ENCODE measurements at places on chromosomes 6 and 20.

DNA sequence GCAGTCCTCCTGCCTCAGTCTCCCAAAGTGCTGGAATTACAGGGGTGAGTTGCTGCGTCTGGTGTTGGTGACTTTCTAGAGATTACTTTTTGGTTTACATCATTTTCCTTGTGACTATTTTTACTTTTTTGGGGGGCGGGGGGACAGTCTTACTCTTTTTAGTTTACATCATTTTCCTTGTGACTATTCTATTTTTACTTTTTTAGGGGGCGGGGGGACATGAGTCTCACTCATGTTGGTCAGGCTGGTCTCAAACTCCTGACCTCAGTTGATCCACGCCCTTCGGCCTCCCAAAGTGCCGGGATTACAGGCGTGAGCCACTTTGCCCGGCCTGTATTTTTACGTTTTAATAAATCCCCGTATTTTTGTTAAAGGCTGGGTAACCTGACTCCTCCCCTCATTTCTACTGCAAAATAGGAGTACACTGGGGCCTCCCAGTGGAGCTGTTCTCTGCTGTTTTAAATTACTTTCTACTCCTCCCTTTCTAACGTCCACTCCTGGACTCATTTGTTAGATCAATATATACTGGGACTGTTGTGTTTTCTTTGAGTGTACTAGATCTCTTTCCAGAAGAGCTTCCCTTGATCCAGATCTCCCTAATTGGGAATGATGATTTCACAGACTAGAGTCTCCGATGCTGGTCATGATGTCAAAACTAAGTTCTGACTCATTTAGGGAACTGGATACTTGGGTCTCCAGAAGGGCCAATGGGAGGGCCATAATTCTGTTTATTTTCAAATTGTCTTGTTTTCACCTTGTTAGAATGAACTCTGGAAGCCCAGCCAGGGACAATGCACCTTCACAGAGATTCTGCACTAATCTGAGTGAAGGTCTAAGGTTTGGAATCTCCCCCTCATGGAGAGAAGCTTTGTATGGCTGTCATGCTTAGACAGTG, 9.2 kb downstream of the HSPA1B start:
- no peak for DNase-seq

DNA sequence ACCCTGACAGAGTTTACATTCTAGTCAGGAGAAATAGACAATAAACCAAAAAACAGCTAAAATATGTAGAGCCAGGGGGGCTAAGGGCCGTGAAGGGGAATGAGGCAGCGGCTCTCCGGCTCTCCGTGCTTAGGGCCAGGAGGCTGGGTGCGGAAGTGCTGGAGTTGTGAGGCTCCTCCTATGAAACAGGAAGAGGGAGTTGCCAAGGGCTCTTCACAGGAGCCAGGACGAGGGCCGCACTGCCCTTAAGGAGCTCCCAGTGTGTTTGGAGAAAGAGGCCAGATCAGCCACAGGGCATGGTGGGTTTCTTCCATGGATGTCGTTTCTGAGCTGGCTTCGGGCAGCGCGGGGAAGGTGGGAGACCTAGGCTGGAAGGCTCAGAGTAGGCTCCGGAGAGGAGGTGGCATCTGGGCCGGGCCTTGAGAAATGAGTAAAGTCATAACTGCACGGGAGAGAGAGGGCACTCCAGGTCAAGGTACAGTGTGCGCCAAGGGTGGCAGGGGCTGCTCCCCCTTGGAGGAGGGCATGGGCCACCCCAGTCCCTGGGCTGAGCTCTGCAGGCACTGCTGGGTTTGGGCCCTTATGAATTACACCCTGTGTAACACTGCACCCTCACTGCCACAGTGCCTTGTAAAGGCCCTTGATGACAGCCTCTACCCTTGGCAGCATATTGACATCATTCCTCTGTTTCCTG, 20.8 kb upstream of the MLN start:
- no peak for DNase-seq

DNA sequence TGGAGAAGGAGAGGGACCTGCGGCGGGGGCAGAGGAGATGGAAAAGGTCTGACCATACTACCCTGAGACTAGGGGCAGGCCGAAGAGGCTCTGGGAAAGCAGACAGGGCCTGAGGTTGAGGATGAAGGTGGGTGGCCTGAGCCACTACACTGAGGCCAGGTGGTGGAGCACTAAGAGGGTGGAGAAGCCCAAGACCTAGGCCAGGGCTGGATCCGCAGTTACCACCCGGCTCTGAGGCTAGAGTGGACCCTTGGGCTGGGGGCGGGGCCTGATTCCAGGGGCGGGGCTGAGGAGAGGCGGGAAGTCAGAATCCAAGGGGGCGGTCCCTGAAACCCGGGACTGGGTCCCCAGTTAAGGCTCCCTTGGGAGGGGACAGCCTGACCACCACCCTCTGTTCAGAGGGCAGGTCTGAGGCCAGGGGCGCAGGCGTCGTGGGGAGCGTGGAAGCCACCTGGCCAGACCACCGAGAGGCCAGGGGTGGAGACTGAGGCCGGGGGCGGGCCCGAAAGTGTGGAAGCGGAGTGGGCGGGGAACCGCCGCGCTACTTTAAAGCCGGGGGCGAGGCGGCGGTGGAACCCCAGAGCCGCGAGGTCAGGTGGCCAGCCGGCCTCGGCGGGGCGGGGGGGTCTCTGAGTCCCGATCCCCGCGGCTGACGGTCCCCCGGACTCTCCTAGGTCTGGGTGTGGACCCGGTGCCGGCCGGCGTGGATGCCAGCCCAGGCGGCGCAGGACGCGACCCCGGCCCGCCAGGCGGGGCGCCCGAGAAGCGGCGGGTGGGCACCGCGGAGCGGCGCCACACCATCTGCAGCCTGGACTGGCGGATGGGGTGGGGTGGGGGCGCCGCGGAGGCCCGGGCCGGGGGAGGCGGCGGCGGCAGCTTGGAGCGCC, 8.3 kb downstream of the CCM2L start:
- peak; percentile 16 for DNase-seq

GRCh38 chr20:17941087-17941825, 27.3 kb downstream of the SNX5 start:
- DNase-seq, result no peak

- DNase-seq, result no peak
These were observed 32.2 kb downstream of the ILRUN start for GRCh38 chr6:34664256-34664971.

GRCh38 chr20:25230166-25230831, 17.6 kb upstream of the PYGB start:
- DNase-seq, result no peak

- DNase-seq, result no peak
These were observed 21.8 kb upstream of the RPS6KA2 start for GRCh38 chr6:166648846-166649245.

DNA sequence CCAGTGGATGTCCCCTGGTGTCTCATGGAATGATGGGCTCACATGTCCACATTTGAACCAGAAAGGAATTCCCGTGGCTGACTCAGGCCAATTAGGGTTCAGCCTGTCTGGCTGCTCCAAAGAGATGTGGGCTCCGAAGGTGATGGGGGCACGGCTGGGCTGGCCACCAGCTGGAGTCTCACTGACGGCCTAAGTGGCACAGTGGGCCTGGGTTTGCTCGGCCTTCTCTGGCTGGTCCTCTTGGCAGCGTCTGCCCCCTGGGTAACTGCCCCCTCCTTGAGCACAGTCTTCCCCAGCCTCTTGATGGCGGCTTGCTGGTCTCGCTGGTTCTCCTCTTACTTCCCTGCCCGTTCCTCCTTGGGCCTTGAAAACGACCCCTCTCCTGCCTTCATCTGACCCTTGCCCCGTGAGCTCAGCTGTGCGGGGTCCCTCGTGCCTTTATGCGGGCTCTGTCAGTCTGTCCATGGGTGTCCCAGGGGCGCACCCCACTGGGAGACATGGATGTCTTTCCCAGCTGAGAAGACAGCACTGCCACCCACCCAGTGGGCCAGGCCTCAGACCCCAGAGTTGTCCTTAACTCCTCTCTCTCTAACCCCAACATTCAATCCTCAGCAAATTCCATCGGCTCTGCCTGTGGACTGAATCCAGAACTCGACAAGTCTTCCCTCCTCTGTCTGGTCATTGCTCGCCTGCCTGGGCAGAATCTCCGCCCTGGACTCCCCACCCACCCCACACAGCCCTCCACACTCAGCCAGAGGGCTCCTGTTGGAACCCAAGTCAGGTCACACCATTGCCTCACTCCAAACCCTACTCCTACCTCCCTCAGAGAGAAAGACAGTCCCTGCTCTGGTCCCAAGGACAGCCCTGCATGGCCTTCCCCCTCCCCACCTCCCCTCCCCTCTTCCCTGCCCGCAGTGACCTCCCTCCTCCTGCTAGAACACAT, 78.7 kb downstream of the CEBPB start:
- no peak for DNase-seq

- DNase-seq, result no peak
These were observed 6.0 kb downstream of the APMAP start for GRCh38 chr20:24986436-24987015.

DNA sequence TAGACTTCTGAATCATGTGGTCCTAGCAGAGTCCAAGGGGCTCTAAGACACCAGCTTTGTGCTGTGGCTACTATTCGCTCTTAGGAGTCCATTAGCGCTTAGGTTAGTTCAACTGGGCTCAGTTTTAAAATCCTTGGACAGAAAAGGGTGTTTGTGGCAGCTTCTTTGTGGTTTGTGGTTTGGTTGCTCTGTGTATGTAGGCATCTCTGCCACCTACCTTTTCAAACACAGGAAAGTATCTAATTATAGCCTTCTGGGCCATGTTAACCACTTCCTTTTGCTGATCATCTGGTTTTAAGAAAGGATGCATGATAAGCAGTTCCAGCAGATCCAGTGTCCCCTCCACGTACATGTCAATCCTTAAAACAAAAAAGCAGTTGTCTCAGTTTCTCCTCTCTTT, 10.8 kb downstream of the GSTA4 start:
- peak; percentile 54 for DNase-seq

DNA sequence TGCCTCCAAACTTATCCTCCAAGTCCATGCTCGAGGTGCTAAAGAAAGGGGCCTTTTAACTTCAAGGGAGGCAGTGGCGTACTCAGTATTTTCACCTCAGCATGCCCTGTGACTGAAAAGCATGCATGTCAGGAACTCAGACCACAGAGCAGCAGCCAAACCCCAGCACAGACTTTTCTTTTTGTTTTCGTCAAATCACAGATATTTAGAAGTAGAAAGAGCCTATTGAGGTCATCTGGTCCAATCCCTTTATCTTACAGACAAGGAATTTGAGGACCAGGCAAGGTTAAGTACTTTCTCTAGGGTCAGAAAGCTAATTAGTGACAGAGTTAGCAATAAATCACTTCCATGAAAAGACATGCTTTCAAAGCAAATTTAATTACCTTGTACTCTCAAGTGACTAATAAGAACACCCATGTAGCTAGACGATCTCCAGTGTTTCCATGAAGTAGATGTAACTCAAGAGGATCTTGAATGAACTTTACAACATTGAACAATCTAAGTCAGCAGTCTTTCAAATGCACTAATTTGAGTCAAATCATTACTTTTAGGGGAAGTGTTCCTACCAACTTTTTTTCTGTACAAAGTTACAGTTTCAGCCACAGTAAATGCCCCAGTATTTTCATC, 35.9 kb downstream of the MOXD1 start:
- DNase-seq, result no peak

GRCh38 chr6:30707281-30707850, 9.7 kb downstream of the MDC1 start:
- DNase-seq, result no peak

DNA sequence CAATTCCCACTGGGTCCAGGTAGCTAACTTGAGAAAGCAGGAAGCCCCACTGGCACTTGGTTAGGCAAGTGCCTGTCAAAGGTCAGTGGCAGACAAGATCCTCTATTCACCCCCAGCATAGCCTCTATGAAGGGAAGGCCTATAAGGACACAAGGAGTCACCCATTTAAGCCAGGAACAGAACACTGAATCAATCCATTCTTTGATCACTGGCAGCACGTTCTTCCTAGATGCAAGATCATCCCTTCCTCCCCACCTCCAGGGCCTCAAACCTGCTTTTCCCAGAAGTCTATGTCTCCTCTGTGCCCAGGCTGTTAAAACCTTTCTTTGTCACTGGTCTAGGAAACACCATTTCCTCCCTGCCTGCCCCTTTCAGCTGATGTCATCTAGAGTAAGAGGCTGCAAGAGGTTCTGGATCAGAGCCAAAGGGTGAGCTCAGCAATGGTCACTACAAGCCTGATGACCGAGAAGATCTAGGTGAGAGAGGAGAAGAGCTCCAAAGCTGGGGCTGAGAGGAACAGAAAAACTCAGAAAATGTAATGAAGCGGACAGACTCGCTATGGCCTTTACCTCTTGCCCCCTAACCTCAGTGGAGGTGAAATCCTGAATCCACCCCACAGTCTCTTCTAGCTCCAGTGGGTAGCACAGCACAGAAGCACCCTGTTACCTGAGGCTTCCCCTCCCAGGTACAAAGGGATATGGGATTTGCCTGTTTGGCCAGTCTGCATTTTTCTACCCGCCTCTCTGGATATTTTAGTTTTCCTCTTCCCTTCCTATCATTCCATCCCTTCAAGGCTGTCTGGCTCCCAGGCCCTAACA, 1.8 kb downstream of the GTPBP2 start:
- DNase-seq, result no peak

DNA sequence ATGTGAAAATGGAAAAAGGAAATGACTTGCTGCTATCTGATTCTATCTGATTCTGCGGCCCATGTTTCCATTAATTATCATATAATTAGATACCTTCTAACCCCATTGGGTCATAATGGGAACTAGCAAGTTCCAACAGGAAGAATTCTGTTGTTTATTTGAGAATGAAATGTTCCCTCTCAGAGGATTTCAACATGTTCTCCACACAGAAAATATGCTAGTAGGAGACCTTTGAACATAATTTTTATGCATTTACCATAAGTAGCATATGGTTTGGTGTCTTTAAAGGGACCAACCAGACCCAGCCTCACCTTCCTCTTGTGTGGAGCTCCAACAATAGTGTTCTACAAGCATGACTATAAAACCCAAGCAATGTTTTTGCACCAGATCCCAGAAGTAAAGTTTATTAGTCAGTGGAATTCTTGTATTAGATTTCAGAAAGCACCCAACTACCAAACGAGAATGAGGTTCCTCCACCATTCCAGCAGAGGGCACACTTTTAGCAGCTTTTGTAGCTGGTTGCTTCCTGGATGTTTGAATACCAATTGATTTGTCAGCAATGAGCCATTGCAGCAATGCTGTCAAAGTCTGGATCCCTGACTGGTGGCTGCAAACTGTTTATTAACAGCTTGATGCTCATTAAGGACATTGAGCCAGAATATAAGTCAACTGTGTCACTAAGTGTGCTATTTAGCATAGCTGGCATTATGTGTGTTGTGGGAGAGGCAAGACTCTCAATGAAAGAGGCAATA, 143.6 kb upstream of the GJE1 start:
- peak; percentile 34 for DNase-seq

GRCh38 chr6:9927275-9927674, 487.6 kb downstream of the TFAP2A start:
- no peak for DNase-seq

DNA sequence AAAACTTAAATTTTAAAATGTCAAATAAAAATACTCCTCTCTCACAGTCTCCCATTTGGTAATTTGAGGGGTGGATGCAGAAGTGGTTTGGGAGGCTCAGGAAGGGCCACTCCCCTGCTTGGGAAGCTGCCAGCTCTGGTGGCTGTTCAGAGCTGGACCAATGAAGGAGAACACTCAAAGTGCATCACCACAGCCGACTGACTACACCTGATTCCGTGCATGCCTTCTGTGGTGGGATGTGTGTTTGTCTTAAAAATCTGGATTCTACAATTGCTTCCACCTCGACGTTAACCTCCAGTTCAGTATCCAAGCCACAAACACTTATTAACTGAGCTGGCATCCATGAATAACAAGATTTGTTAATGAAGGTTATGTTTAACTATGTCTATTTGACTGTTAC, 137.3 kb downstream of the FOXC1 start:
- DNase-seq, result no peak
